ENCODE measurements at places on chromosomes 6 and 20. TPM values are rescaled to one million over a fixed set of nuclear protein-coding genes. Genes with fewer than 3 reads are reported as not detected.
A peak's percentile ranks its signal among the peaks of the same experiment; 100 is the strongest.

DNA sequence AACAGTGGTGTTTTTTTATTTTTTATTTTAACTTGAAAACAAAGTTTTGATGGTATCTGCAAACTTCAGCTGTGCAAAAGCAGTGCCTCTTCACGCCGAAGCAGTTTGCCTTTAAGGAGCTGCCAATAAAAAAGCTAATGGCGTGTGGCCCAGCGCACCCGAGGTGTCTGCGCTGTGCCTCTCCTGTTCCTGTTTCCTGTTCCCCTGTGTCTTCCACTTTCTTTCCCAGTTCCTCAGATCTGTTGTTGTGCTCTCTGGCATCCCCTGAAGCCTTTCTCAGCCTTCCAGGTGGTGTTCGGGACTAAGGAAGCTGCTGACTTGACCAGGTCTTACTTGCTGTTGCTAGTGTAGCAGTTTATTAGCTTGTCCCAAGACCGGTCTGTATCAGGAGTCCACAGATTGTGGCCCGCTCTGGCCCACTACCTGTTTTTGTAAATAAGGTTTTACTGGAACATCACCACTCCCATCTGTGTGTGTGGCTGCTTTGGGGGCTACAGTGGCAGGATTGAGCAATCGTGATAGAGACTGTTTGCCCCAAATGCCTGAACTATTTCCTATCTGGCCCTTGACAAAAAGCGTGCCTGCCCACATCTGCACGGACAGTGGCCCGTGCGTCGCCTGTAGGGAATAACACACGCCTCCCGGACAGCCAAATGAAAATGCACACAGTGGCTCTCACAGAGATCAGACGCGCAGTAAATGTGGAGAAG, 178.3 kb downstream of the TMEM242 start:
- H3K27ac ChIP-seq: no peak overlapping the region
- H3K4me3 ChIP-seq: no peak overlapping the region
- H3K36me3 ChIP-seq: peaks cover 10% of the 10 kb centered on the region
- H3K4me1 ChIP-seq: peaks cover 3% of the 10 kb centered on the region

DNA sequence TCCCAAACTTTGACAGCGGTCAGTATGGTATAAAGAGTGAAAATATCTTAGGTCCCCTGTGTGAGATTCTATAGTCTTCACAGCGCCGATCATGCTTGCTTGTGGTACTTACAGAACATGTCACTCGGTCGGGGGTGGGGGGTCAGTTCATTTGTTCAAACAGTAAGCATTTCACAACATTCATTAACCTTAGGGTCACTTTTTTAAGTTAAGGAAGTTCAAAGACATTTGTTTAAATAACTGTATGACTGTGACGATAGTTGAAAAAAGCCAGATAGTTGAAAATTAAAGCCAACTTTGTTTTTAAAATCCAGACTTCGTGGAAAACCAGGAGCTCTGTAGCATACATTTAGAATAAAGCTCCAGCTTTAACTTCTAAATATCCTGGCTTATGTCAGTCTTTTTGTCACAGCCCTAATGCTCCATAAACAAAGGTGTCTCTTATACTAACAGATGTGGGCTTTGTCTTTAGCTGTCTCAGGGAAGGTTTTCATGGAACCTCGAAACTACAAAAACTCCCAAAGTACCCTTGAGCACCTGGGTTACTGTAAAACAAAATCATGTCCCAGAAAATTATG, 57.9 kb upstream of the PHACTR2 start:
- H3K4me3 ChIP-seq: no peak overlapping the region
- peaks cover 6% of the 10 kb centered on the region for H3K36me3 ChIP-seq
- DNase-seq: no peak
- no peak overlapping the region for H3K27ac ChIP-seq
- no peaks in the 10 kb centered on the region for H3K27me3 ChIP-seq

Gene SLC35D3
- not detected for total RNA-seq

Gene TMEM74B
- 0.10 TPM for total RNA-seq

DNA sequence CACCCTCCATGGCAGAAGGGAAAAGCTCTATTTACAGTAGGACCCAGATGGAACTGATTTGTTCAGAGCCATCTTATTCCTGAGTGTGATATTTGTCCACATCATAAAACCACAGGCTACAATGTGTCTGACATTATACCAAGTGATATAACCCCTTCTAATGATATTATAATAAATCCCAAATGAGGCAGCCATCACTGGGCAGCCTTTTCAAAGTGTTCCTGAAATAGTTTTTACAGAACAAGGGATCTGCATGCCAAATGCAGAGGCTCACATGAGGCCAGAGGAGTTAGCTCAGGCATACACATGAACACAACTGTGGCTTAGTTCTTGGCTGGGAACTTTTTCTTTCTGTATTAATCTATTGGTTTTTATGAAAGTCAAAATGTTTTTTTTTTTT, 207.7 kb downstream of the MAFB start:
- peaks cover 2% of the 10 kb centered on the region for H3K4me1 ChIP-seq
- H3K36me3 ChIP-seq: no peaks in the 10 kb centered on the region
- DNase-seq: no peak
- no peaks in the 10 kb centered on the region for H3K27me3 ChIP-seq

DNA sequence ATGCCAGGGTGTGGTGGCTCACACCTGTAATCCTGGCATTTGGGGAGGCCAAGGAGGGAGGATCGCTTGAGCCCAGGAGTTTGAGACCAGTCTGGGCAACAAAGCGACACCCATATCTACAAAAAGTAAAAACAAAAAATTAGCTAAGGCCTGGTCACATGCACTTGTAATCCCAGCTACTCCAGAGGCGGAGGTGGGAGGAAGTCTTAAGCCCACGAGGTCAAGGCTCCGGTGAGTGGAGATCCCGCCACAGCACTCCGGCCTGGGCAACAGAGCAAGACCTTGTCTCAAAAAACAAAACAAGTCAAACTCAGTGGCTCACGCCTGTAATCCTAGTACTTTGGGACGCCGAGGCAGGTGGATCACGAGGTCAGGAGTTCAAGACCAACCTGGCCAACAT, 35.6 kb downstream of the SRSF3 start:
- H3K4me1 ChIP-seq: peaks cover 15% of the 10 kb centered on the region
- H3K36me3 ChIP-seq: no peaks in the 10 kb centered on the region
- DNase-seq: no peak
- H3K27me3 ChIP-seq: no peaks in the 10 kb centered on the region
- H3K27ac ChIP-seq: peak overlapping the region; percentile 19

DNA sequence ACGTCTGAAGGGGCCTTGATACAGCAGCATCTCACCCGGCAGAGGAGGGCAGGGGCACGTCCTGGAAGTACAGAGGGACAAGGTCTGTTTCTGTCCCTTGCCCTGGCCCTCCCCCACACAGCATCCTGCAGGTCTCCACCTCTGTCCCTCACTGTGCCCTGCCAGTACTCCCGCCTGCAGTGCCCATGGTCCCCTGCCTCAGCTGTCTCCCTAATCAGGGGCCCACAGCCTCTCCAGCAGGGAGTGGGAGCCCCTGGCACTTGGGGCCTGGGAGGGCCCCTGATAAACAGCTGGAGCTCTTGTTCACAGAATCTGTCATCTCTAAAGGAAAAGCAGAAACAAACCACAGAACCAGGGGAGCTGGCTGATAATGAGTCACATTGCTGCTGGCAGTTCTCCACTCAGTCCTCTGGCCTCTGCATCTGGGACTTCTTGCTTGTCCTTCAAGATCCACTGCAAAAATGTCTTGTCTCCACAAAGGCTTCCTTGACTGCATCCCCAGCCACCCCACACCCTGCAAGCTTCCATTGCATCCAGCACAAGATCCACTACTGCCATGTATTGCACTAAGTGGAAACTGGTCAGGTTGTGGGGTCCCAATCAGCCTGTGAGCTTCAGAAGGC, 33.2 kb upstream of the TAF8 start:
- peak overlapping the region; percentile 29 for H3K4me3 ChIP-seq
- peaks cover 56% of the 10 kb centered on the region for H3K36me3 ChIP-seq
- peak overlapping the region; percentile 89 for H3K27ac ChIP-seq
- no peaks in the 10 kb centered on the region for H3K27me3 ChIP-seq
- peak; percentile 37 for DNase-seq

GRCh38 chr20:54069501-54069971, 858 bp downstream of the BCAS1 start:
- H3K4me3 ChIP-seq: no peak overlapping the region
- H3K36me3 ChIP-seq: no peaks in the 10 kb centered on the region
- no peaks in the 10 kb centered on the region for H3K27me3 ChIP-seq
- peaks cover 4% of the 10 kb centered on the region for H3K4me1 ChIP-seq
- H3K27ac ChIP-seq: no peak overlapping the region

GRCh38 chr20:11918981-11919380, 1.3 kb downstream of the BTBD3 start:
- peaks cover 5% of the 10 kb centered on the region for H3K4me1 ChIP-seq
- H3K4me3 ChIP-seq: no peak overlapping the region
- peaks cover 3% of the 10 kb centered on the region for H3K36me3 ChIP-seq
- no peaks in the 10 kb centered on the region for H3K27me3 ChIP-seq
- H3K27ac ChIP-seq: no peak overlapping the region
- no peak for DNase-seq

Gene EYA2
- total RNA-seq: not detected

DNA sequence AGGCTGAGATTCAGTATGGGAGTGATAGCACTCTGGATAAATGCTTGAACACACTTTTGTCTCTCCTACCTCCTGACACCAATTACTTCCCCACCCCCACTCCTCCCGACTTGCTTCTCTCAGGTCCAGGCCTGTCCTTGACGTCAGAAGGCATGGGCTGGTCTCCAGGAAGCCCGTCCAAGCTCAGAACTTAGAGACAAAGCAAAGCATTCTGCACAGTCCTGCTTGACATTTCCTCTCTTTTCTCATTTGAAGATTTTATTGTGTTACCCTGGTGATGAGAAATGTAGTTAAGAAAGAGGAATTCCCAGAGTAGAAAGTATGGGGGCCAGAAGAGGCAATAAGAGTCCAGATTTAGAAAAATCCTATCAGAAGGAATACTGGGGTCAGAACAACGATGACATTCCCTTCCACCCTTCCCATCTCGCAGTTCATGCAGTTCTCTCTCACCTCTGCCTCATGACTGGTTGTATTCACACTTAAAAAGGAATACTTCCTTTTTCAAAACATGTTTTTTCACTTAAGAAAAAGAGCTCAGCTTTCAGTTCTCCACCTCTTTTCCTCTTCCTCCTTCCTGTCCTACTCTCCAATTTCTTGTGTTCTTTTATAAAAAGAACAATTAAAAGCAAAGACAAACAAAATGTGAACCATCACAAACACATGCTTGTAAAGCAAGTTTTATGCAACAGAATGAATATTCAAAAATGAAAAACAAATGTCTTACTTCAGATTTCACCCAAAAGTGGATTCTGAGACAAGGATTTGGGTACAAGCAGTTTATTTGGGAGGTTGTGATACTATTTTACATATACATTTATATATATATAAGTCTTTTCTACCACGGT, 18.5 kb upstream of the FAM184A start:
- H3K27ac ChIP-seq: no peak overlapping the region
- H3K4me3 ChIP-seq: no peak overlapping the region
- no peak for DNase-seq
- H3K27me3 ChIP-seq: no peaks in the 10 kb centered on the region

- H3K27me3 ChIP-seq: no peaks in the 10 kb centered on the region
- peak overlapping the region; percentile 96 for H3K27ac ChIP-seq
- H3K36me3 ChIP-seq: peaks cover 44% of the 10 kb centered on the region
These were observed 7.3 kb downstream of the TMEM181 start for GRCh38 chr6:158567152-158567551.

DNA sequence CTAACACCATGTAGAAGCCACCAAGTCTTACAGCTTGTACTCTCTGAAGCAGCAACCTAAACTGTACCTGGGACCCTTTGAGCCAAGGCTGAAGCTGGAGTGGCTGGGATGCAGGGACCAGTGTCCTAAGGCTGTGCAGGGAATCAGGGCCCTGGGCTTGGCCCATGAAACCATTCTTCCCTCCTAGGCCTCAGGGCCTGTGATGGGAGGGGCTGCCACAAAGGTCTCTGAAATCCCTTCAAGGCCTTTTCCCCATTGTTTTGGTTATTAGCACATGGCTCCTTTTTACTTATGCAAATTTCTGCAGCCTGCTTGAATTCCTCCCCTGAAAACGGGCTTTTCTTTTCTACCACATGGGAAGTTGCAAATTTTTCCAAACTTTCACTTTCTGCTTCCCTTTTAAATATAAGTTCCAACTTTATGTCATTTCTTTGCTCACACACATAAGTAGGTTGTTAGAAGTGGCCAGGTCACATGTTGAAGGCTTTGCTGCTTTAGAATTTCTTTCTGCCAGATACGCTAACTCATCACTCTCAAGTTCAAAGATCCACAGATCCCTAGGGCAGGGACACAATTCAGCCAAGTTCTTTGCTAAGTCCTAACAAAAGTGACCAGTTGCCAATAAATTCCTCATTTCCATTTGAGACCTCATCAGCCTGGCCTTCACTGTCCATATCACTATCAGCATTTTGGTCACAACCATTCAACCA, 28.2 kb upstream of the ATXN1 start:
- peaks cover 8% of the 10 kb centered on the region for H3K4me1 ChIP-seq
- H3K27me3 ChIP-seq: peaks cover 6% of the 10 kb centered on the region
- peaks cover 6% of the 10 kb centered on the region for H3K36me3 ChIP-seq
- no peak for DNase-seq
- no peak overlapping the region for H3K4me3 ChIP-seq
- H3K27ac ChIP-seq: no peak overlapping the region

DNA sequence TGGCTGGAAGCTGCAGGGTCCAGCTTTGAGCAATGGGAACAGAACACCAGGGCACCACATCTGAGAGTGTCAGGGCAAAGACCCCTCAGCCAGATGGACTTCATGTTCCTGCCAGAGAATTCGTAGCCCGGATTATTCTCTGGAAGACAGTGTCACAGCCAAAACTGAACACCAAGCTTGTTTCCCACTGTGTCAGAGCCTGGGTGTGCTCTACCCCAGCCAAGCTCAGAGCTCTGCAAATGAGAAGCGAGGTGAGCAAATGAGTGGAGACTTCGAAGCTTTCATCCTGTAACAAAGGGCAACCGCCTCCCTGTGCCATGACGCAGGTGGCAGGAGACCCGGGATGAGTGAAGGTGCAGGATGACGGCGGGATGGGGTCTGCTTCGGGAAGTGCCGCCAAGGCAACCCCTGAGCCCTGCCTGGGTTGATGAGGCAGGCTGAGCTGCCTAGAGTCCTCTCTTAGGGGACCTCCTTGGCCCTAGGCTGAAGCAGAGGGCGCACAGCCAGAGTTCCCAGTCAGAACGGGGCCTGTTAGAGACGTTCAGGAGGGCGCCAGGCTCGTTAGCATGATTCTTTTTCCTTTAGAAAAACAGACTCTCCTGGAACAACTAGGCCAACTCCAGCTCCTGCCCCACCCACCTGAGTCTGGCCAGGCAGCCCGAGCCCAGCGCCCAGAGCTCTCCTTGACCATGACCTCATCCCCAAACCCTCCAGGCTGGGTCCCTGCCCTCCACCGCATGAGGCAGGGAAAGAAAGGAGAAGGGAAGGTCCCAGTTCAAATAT, 187.7 kb downstream of the SOD2 start:
- H3K4me3 ChIP-seq: no peak overlapping the region
- H3K27ac ChIP-seq: no peak overlapping the region
- peaks cover 5% of the 10 kb centered on the region for H3K27me3 ChIP-seq
- no peaks in the 10 kb centered on the region for H3K4me1 ChIP-seq
- no peak for DNase-seq
